ENCODE measurements at places on chromosomes 16 and 17.

- no peak overlapping the region for H3K27ac ChIP-seq
- no peaks in the 10 kb centered on the region for H3K36me3 ChIP-seq
Measured at GRCh38 chr17:69336580-69336979, 9.6 kb upstream of the ABCA5 start.

DNA sequence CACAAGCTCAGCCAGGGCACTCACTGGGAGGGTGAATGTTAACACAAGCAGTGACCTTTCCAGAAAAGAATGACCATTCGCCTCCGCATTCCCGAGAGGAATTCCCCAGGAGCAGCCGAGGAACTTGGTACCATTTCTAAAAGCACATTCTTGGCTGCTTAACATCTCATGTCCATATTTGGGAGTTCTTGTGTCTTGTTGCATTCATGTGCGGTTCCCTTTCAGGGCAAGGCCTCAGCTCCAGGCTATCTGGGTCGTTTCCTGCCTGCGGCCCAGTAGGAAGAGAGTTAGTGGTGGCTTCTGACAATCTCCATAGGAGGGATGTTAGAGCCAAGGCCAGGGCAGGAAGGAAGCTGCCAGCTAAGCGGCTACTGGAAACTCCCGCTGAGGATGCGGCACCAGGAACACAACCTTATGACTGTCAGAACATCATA lies 27.8 kb upstream of the MEAK7 start:
- H3K36me3 ChIP-seq = no peaks in the 10 kb centered on the region
- H3K4me3 ChIP-seq = no peak overlapping the region
- H3K27ac ChIP-seq = no peak overlapping the region
- peaks cover 12% of the 10 kb centered on the region for H3K27me3 ChIP-seq
- H3K4me1 ChIP-seq = peaks cover 24% of the 10 kb centered on the region

GRCh38 chr16:30841332-30841731 lies 52.5 kb downstream of the BCL7C start:
- DNase-seq = no peak
- H3K36me3 ChIP-seq = no peaks in the 10 kb centered on the region
- H3K4me3 ChIP-seq = no peak overlapping the region
- peaks cover 5% of the 10 kb centered on the region for H3K4me1 ChIP-seq
- no peaks in the 10 kb centered on the region for H3K27me3 ChIP-seq
- no peak overlapping the region for H3K27ac ChIP-seq

DNA sequence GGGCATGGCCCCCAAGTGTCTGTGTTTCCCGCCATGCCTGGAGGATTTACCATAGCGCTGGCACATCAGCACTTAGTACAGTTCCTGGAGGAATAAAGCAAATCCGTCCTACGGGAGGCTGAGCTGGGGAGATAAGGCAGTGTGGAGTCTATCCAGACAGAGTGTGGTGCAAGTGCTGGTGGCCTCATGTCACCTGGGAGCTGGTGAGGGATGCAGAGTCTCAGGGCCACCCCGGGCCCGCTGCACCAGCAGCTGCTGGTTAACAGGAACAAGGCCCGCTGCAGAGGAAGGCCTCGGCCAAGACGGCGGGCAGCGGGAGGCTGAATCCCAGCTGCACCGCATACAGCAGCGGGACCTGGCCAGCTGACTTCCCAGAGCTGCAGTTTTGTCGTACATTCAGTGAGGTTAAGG lies 57.3 kb upstream of the CDC42EP4 start:
- no peak overlapping the region for H3K4me3 ChIP-seq
- no peaks in the 10 kb centered on the region for H3K4me1 ChIP-seq
- H3K36me3 ChIP-seq = peaks cover 23% of the 10 kb centered on the region
- no peak for DNase-seq

DNA sequence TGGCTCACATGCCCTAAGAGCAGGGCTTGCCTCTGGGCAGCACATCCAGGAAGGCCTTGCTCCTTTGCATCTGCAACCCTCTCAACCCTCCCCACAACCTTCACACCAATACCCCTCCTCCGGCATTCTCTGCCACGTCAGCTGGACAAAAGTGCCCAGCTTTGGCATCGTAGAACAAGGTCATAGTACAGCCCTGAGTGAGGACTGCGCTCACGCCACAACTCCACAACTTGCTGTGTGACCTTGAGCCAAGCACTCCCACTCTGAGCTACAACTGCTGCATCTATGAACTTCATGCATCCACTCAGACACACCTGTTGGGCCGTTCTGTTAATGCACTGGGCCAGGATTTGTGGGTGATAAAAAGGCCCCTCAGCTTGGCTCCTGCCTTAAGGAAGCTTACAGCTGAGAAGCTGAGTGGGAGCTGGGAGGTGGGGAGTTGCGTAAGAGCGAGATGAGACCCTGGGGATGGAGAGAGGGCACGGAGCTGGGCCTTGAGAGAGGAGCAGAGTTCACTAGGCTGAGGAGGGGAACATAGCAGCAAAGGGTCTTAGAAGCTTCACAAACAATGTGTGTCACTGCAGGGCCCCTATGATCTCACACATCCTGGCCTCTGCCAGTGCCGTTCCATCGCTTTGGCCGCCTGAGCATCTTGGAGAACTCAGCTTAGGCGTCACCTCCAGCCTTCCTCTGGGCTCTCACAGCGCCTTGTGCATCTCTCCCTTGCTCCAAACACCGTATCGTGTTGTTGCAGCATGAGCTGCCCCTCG lies 8.6 kb upstream of the MRC2 start:
- no peaks in the 10 kb centered on the region for H3K4me1 ChIP-seq
- peak overlapping the region; percentile 33 for H3K4me3 ChIP-seq
- no peak overlapping the region for H3K27ac ChIP-seq
- DNase-seq = no peak

All from naive B cell (primary cell).